NCI-H1105 (cell line): ENCODE measurements at places on chromosomes 5 and 9.

DNA sequence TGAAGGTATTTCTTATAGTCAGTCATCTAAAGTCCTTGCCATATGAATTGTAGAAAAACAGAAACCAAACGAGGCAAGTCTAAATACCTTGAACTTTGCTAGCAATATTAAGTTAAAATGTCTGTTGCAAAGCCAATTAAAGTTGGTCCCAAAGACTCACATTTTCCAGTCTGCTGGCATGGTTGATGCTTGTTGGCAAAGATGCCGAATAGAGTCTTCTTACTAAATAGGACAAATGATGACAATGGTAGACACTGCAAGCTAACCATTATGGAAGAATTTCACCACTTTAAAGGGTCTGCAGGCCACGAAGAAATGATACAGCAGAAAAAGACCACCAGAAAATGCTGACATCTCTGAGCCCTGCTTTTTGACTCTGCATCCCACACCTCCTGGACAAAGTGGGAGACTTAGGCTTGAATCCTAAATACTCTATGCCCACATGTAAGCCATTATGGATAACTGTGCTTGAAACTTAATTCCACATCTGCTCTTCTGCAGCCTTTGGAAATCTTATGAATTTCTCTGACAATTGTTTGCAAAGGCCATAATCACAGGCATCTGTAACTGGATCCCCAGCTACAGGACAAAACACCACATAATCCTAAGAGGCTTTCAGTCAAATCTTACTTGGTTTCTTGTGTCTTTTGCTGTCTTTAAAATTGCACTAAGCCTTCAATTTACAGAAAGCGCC, 61.3 kb downstream of the LHFPL2 start:
- DNase-seq: no peak

DNA sequence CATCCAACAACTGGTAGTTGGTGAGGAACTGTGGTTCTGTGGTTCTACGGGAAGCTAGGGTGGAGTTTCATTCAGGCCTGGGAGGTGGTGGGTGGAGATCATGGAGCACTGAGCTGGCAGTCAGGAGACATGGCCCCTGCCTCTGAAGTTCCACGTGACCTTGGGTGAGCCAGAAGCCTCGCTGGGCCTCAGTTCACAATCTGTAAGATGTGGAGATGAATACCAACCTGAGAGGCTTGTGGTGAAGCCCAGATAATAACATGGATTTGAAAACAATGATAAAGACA, 177.9 kb downstream of the MACROH2A1 start:
- no peak for DNase-seq

DNA sequence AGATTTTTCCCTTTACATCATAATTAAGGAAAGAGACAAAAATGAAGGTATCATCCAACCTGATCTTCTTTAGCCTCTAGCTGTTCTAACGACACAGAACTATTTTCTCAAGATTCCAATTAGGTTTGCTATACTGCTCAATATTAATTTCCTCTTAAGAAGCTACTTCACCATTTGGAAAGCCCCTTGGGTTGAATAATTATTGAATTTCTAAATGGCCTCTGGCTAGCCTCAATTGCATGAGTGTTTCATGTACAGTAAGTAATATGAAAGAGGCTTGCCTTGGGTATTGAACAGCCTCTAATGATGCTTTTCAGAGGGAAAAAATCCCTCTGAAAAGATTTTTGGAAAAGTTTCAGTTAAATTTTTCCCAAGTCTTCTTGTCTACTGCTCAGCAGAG, 3.7 kb upstream of the MOB3B start:
- no peak for DNase-seq

- DNase-seq: no peak
Measured at GRCh38 chr5:75558221-75558620, 46.5 kb downstream of the POLK start.

DNA sequence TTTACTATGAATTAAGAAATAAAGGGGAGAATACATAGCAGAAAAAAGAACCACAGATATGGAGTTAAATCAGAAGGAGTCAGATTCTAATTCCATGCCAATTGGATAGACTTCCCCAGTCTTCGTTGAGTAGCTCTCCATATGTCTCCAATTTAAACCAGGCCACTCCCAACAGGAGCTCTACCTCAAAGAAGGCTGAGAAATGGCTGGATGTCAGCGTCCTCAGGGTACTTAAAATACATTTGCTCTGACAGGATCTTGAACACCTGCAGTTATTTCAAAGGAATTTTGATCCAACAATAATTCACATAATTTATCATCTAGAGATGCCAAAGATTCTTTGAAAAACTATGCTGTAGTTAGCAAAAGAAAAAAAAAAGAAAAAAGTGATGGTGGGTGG, 133.9 kb upstream of the FBN2 start:
- no peak for DNase-seq

DNA sequence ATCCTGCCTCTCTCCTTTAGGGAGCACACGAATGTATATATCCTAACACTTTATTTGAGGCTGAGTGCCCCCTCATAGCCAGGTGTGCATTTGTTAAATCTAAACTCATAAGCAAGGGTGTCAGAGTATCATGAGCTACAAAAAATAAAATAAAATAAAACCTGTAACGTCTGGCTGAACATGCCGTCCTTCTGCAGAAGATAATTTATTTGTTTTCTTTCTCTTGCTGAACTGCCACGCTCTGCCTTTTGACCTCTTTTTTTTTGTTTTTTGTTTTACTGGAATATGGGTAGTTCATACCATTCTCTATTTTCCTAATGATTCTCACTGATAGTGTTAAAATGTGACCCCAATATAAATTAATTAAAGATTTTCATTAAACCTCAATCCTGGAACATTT, 117.7 kb upstream of the MPDZ start:
- no peak for DNase-seq

- no peak for DNase-seq
Measured at GRCh38 chr5:55416306-55416705, 108.5 kb downstream of the MTREX start.

GRCh38 chr5:118968925-118969375, 19.4 kb downstream of the DTWD2 start:
- DNase-seq: no peak

DNA sequence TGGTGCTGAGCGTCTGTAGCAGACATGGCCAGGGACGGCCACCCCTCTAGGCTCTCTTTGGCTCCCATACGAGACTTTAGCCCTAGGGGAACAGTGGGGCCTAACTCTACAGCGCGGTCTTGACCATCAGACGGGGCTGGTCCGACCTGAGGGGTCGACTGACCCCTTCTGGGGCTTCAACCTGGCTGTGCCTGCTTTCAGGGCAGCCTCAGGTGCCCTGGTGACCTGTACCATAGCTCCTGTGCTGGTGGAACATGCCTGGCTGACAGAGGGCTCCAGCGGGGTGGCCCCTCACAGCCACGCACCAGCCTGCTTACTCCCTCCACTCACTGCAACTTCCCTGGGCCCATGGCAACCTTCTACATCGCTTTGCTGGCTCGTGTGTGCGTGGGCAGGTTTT, 423.4 kb upstream of the SEMA6A start:
- DNase-seq: no peak

DNA sequence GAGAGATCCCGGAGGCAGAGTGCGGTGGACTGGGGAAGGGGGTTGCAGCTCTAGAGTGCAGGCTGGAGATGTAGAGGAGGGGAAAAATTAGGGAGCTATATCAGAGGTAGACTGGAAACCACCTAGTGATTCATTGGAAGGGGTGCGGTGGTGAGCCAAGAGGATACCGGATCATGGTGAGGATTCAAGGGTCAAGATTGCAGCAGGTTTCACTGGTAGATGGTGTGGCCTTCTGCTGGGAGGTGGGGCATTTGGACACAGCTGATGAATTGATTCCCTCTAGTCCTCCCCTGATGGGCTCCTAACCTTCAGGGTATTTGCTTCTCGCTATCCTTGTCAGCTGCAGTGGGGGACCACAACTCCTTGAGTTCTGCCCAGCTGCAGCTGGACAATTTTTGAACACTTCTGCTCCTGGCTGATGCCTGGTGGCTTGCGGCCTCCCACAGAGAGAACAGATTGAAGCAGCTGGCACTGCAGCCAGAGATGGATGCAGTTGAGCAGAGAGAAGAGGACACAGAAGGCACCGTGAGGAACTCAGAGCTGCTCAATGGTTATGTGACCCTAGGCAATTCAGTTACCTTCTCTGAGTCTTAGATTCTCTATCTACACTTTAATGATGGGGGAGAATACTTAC, 134.4 kb upstream of the ABCA1 start:
- no peak for DNase-seq

DNA sequence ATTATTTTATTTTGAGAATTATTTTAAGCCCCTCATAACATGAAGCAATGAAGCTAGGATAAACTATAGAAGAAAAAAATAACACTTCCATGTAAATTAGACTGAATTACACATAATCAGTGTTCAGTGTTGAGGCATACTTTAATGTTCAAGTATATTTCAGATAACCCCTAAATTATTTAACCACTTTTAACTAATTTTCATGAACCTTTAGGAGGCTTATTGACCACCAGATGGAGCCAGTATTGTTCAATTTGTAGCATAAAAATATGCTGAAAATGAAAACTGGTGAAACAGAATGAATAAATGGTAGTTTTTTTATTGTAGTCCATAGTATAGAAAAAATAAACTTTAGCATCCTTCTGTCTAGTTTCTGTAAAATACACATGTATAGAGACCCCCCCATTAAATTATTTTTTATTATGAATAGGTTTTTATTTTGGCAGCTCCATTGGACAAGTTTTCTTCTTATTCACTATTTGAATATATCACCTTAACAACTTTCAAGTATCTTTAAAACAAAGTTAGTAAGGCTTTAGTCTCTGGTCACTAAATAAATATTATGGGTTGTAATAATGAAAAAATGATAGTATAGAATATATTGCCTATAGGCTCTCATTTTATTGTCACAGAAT, 190.1 kb downstream of the CWC27 start:
- no peak for DNase-seq

DNA sequence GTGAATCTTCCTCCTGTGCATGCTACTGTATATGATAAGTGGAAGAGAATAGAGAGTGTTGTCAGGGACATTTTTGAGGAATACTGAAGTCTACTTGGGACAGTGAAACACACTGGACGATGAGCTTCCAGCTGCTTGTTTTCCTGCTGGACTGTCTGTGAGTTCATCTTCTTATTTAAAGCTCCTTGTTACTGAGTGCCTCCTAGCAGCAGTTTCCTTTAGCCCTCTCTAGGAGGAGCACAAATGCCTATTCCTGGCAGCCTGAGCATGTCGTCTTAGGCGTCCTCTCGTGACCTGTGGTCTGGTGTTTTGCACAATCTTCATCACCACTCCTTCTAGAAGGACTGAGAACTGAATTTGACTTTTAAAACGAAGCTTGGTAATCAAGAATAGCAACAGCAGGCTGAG, 43.8 kb downstream of the ANKRD33B start:
- no peak for DNase-seq

DNA sequence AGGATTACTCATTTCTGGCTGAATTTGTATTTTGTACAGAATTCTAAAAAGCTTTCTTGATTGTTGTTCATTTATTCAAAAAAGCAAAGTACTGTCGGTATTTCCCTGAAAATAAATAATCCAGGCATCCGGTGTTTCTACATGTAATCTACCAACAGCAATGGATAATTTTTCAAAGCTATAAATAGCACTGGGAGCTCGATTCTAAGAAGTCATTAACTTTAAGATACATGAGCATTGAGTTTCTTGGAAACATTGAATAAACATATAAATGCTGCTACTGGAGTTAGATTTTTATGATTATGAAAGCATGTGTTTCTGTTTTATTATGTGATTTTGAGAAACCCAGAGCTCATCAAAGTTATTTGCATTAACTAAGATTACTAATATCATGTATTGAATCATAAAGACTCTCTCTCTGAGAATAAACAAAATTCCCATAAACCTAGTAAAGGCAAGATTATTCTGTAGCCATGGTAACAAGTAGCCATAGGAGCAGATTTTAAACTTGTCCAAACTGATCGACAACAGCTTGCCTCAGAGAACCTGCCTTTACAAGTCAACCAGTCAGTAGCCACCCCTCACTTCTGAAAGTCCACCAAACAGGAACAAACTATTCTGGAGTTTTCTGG, 197.0 kb downstream of the DRD1 start:
- DNase-seq: no peak

- DNase-seq: no peak
Measured at GRCh38 chr5:174796711-174797192, 72.4 kb downstream of the MSX2 start.

DNA sequence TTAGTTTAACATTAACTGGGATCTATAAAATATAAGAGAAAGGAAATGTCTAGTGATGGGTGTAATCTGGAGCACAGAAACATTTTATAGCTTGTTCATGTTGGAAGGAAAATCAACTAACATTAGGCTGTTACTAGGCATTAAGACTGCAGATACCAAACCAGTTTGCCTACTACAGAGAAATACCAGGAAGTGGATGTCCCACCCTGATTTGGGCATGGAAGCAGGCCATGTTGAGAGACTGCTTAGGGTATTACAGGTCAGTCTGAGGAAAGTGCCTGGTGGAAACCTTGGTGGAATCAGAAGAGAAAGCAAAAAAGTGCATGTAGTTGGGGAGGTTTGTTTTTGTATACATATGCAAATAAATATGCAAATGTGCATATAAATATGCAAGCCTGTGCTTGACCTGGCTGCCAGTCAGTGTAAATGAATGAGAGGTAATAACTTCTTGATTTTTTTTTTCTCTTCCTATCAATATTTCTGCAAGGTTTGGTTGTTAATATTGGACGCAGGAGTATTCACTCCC, 9.6 kb upstream of the CCDC112 start:
- DNase-seq: no peak

DNA sequence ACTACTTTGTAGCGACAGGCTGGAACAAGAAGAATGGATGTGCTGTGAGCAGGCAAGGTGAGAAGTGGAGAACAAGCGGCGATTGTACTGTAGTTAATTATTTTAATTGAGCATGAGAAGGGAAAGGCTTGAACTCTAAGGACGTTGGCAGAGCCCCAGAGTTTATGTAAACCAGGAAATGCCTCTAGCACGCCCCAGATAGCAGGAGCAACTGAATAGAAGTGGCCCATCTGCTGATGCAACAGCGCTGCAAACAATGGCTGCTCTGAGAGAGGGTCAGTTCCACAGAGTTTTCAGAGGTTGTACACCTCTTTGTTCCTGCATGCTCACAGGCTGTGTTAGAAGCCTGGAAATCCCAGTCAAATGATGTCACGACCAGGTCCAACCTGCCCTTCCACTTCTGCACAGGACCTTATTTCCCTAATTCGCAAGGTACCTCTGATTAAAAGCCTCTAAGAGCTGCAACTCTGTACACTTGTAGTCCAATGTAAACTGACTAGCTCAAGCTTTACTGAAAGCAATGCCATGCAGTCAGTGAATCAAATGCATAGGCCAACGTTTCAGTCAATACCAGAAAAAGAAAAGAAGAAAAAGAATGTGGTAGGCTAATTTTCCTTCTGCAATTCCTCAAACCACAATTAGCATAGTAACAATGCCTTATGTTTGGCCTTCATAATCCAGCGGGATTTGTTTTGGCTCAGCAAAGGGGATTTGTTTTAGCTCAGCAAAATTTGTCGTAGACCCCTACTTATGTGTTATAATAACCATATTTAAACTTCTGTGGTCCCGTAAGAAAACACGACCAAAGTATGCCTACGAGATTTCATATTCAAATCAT, 119.6 kb upstream of the RETREG1 start:
- peak; percentile 94 for DNase-seq

- no peak for DNase-seq
Measured at GRCh38 chr5:33340195-33340594, 100.6 kb upstream of the TARS1 start.

GRCh38 chr5:72518001-72518683, 10.9 kb upstream of the ZNF366 start:
- no peak for DNase-seq

GRCh38 chr5:146327257-146327870, 11.3 kb upstream of the POU4F3 start:
- DNase-seq: no peak

GRCh38 chr5:69404659-69405330, 10.1 kb upstream of the MARVELD2 start:
- DNase-seq: no peak
